ENCODE measurements at places on chromosomes 5 and 9.

DNA sequence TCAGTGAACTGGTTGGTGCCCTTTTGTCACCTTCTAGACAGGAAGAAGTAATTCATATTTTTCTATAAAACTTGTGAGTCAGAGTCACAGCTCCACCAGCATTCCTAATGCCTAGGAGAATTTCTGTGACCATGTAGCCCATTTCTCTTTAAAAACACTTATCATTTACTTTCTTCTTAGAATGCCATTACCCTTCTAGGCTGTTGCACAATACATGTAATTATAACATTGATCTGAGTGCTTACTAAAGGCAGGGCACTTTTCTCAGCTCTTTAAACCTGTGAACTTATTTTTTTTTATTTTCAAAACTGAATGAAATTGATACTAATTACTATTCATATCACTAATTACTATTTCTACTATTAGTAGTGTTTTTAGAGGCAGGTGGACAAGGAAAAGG lies 373.7 kb downstream of the TLE4 start:
- no peak for DNase-seq

- DNase-seq: no peak
Observed at GRCh38 chr5:107670932-107671741, at the start of gene EFNA5. Gene EFNA5, minus strand, starts transcription at chr5:107670937.

DNA sequence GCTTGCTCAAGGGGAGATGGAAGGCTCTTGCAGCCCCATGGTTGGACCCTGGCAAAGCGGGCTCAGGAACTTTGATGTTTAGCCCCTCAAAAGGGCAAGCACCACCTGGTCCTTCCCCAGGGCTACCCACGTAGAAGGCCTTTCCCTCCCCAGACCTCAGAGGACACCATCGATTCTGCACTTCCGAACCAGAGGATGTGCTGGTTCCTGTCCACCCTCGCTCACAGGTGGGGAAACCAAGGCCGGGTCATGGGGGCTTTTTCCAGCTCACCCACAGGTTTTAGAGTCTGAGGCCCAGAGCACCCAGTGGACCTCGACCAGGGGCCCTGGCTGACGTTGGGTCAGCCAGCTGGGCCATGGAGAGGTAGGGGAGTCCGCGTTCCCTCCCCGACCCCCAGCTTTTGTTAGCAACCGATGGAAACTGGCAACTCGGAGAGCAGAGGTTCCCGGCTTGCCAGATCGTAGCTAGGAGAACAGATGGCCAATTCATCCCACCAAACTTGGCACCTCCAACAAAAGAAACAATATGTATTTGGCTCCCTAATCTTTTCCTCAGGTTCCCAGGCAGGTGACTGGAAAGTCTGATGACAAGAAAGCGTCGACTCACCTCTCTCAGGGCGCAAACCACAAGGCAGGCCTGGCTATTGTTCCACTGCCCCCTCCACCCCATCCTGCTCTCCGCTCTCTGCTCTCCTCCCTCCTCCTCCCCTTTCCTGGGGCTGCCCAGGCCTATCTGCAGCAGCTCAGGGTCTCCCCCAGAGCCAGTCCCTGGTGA lies 167.6 kb upstream of the SMIM23 start:
- DNase-seq: no peak

GRCh38 chr9:72893437-72893836 lies 59.4 kb downstream of the ALDH1A1 start:
- no peak for DNase-seq

DNA sequence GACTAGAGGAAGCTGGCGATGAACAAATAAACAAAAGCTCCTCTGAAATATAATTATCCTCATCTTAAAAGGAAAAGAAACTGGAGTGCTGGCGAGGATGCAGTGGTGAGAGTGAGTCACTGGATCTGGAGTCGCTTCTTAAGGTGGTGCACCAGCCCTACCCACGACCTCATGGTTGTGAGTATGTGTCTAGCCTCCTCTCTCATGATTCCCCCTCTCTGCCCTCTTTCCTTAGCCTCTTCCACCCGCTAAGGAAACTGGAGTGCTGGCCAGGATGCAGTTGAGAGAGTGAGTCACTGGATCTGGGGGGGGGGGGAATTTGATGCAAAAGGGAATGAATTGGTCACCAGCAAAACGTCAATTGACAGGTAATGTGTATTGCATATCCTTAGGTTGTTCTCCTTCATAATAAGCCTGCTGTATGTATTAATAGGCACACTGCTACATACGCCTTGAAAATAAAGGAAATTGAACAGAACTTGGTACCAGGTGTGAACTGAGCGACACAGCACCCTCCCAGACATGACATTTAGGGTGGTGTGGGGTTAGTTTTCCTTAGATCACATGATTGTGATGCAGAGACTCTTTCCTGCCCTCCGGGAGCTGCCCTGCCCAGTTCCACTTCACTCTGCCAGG lies 36.3 kb upstream of the EBF1 start:
- DNase-seq: no peak

GRCh38 chr9:115211413-115212124 lies 93.6 kb upstream of the TNC start:
- no peak for DNase-seq

DNA sequence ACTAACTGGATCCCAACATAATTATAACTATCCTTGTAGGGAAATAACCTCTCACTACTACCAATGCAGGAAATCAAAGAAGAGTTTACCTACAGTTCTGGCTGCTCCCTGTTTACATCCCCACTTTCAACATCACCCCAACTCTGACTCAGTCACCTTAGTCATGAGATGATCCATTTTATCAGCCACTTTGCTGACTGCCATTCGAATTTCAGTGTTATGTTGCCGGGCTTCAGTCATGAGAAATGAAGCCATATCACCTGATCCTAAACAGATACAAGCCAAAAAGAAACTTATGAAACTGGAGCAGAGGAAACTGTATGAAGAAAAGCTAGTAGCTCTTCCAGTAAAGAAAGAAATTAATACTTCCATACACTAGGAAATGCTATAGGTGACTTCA lies 33.7 kb downstream of the SLC31A2 start:
- no peak for DNase-seq

DNA sequence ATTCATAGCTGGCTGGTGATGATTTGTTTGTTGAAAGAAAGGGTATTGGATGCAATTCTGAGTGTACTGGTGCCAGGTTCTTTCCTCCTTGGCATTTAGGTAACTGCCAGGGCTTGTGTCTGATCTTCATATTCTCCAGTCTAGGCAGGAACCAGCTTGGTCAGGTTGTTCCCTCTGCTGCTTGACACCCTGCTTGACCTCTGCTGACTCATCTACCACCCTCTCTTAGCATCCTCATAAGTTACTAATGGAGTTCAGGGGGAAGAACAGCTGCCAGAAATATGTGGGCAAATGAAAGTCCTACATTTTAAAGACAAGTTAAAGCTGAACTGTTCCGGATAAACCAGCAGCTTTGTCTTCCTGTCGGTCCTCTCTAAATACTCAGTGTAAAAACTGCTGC lies 116.1 kb upstream of the TNC start:
- DNase-seq: no peak

Data from HL-60 (cell line).